ENCODE measurements at places on chromosomes 6 and 20.

DNA sequence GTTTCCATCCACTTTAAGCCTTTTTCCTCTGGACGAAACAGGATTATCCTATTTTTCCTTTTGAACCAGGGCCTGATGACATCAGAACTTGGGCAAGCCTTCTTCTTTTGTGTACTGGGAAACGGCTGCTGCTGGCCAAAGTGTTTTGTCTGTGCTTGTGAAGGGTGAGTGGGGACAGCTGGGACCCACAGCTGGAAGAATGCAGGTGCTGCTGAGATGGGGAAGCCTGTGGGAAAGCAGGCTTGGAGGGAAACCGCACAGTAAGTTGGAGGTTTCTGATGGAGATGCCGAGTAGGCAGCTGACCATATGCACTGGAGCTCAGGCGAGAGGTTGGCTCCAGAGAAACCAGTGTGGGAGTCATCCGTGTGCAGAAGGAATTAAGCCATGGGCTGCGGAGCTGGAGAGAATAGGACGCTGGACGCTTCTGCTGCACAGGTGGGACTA lies 8.5 kb upstream of the PSMG4 start:
- DNase-seq, result no peak

DNA sequence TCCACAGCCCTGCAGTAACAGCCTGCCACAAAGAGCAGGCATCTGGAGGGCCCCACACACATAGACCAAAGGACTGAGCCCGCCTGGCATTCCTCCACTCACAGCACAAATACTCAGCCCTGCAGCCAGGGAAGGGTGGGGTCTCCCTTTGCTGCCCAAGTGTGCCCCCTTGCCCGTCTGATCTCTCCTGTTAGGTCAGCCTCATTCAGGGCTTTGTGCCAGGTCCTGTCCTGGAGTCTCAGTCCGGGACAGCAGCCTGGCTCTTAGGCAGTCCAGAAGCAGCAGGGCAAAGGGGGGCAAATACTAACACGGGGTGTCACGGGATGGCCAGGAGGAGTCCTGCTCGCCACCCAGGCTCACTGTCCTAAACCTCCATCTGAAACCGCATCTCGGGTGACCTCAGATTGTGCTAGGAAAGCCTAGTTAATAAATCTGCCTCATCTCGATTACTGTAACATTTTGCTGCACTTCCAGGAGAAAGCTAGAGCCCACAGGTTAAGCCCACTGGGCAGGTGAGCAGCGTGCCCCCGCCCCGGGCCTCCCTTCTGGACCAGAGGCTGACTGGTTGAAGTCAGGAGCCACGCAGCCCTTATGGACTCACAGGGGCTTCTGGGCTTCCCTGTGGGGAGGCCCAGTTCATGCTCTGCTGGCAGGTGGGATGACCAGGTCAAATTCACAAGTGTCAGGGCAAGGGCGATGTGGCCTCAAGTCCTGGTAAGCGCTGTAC lies 3.2 kb upstream of the OGFR start:
- no peak for DNase-seq

GRCh38 chr6:80235647-80236046 lies 129.2 kb downstream of the BCKDHB start:
- no peak for DNase-seq

GRCh38 chr20:41738604-41739206 lies 120.5 kb upstream of the CHD6 start:
- DNase-seq, result no peak

DNA sequence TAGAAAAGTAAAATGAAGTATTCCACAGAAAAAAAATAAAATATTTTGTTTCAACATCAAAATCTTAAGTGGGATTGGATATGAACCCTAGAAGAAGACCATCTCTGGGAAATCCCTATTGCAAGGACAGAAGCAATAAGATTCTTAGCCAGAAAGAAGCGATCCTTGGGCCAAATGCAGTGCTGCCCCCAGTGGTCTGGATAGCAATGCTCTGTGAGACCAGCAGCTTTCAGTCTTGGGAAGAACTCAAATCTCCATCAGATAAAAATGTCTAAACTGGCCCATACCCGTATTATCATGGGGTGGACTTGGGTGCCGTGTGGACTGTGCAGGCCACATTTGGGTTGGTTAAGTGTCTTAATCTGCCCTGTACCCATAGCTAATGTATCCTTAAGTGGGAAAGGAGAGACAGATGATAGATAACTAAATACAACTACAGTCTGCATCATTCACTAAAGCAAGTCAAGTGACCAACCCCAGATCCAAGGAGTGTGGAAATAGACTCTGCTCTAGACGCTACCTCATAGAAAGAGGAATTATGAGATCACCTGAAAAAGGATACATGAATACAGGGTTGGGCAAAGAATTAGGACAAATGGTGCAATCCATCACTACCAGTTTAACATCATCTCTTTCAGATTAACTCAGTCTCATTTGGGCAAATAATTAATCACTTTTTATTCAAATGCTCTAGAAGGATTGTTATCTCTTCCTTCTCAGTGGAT lies 38.9 kb upstream of the SNAP25 start:
- no peak for DNase-seq

GRCh38 chr6:166162599-166163342 lies 4.9 kb downstream of the TBXT start:
- no peak for DNase-seq

GRCh38 chr6:98433325-98434056 lies 400.9 kb upstream of the POU3F2 start:
- DNase-seq, result no peak

GRCh38 chr6:32107406-32107805 lies 1.7 kb downstream of the TNXB start:
- DNase-seq, result no peak

- DNase-seq, result peak; percentile 80
Observed at GRCh38 chr20:59207742-59208357, 44.2 kb downstream of the ZNF831 start.

- no peak for DNase-seq
Observed at GRCh38 chr6:160217073-160217472, 41.5 kb downstream of the SLC22A2 start.

DNA sequence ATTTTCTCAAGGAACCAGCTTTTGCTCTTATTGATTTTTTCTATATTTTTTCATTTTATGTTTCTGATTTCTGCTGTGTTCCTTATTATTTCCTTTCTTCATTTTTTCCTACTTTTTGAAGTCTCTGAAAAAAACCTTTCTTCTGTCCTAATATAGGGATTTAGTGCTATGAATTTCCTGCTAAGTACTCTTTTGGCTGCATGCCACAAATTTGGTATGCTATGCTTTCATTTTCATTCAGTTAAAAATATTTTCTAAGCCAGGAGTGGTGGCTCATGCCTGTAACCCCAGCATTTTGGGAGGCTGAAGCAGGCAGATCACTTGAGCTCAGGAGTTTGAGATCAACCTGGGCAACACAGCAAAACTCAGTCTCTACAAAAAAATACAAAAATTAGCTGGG lies 30.6 kb downstream of the SIRPD start:
- no peak for DNase-seq

All from T-helper 1 cell (primary cell).